Activated T-helper 17 cell treated with anti-CD3 and anti-CD28 coated beads, Interleukin-2, amount 50 U/mL, for 72 hours (primary cell): ENCODE measurements at places on chromosomes 1 and 21.
A peak's percentile ranks its signal among the peaks of the same experiment; 100 is the strongest.

DNA sequence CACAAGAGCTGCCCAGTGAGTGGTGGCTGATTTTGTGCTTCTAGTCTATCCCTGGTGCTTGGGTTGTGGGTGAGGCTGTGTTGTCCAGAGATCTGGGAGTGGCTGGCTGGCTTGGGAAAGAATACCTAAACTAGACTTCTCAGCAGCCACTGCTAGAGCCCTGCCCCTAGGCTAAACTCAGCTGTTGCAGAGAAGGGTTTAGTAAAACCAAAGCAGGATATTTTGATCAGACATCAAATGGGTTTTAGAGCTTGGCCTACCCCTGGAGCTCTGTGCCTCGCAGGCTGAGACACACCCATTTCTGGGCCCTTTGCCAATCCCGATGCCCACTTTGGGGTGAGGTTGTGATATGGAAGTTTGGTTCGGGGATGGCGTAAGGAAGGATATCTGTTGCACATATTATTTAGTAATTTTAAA lies 88.5 kb downstream of the UCK2 start:
- H3K27ac ChIP-seq: no peak overlapping the region
- no peak for ATAC-seq
- H3K4me1 ChIP-seq: no peaks in the 10 kb centered on the region
- no peaks in the 10 kb centered on the region for H3K36me3 ChIP-seq
- no peak overlapping the region for H3K4me3 ChIP-seq
- no peaks in the 10 kb centered on the region for H3K27me3 ChIP-seq

- peaks cover 29% of the 10 kb centered on the region for H3K27me3 ChIP-seq
- ATAC-seq: no peak
- no peaks in the 10 kb centered on the region for H3K36me3 ChIP-seq
- no peak overlapping the region for H3K27ac ChIP-seq
- H3K4me1 ChIP-seq: no peaks in the 10 kb centered on the region
Measured at GRCh38 chr1:92797297-92797696, 12.4 kb upstream of the EVI5 start.

- peaks cover 7% of the 10 kb centered on the region for H3K27me3 ChIP-seq
- H3K4me3 ChIP-seq: peak overlapping the region; percentile 1
- H3K27ac ChIP-seq: no peak overlapping the region
- H3K4me1 ChIP-seq: peaks cover 12% of the 10 kb centered on the region
- H3K36me3 ChIP-seq: no peaks in the 10 kb centered on the region
- peak; percentile 80 for ATAC-seq
Measured at GRCh38 chr21:31098576-31099005, 60.3 kb upstream of the KRTAP19-8 start.

- H3K27me3 ChIP-seq: no peaks in the 10 kb centered on the region
- H3K27ac ChIP-seq: no peak overlapping the region
- H3K4me3 ChIP-seq: no peak overlapping the region
- peak; percentile 42 for ATAC-seq
- H3K36me3 ChIP-seq: no peaks in the 10 kb centered on the region
- no peaks in the 10 kb centered on the region for H3K4me1 ChIP-seq
Measured at GRCh38 chr1:200558866-200559459, 61.6 kb downstream of the KIF14 start.

DNA sequence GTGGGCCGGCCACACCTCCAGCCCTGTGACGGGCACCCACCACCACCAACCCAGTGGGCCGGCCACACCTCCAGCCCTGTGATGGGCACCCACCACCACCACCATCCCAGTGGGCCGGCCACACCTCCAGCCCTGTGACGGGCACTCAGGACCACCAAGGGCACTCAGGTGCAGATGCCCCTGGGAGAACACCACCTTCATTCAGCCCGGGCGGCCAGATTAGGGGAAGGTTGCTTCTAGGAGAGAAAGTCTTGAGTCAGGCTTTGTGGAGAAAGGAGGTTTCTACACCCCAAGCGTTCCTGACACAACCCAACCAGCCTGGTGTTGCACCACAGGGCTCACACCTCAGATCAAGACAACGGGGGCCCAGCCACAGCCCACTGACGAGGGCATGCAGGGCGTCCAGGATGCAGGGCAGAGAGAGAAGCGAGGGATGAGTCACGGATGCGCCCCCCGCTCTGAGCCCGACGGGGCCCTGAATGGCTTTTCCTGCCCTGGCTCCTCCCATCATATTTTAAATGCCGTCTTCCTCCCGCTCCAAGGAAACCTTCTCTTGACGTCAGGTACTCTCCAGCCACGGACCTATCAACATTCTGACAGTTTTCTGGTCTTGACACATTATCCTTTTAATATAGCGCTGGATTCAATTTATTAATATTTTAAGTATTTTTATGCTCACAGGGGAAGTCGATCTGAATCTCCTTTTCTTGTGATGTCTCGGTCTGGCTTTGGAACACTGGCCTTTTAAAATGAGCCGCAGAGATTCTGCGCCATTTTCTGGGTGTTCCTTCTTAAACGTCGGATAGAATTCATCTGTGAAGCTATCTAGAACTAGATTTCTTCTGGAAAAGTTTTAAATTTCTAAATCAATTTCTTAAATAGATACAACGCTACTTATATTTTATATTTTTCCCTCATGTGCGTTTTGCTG lies 631 bp upstream of the SPATC1L start:
- no peaks in the 10 kb centered on the region for H3K36me3 ChIP-seq
- no peaks in the 10 kb centered on the region for H3K27me3 ChIP-seq
- H3K4me1 ChIP-seq: no peaks in the 10 kb centered on the region
- H3K4me3 ChIP-seq: peak overlapping the region; percentile 73

- no peak for ATAC-seq
- H3K36me3 ChIP-seq: no peaks in the 10 kb centered on the region
- H3K4me3 ChIP-seq: no peak overlapping the region
- H3K27ac ChIP-seq: no peak overlapping the region
- no peaks in the 10 kb centered on the region for H3K4me1 ChIP-seq
Measured at GRCh38 chr1:192126030-192126619, 32.1 kb upstream of the RGS18 start.

DNA sequence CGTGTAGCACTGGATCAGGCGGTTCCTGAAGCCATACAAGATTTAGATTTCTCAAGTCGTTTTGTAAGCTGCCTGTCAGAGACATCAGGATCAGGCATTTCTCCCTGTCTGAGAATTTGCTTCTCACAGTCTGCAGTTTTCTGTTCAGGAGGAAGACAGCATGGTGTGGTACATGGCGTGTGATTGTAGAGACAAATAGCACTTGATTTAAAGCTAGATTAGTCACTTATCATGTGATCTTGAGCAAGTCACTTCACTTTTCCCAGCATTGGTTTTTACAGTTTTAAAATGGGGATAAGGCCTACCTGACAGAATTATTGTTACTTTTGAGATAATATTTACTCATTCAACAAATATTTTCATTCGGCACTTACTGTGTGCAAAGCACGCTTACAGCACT lies 63.3 kb downstream of the AK4 start:
- H3K4me1 ChIP-seq: peaks cover 32% of the 10 kb centered on the region
- no peak overlapping the region for H3K4me3 ChIP-seq
- ATAC-seq: no peak

DNA sequence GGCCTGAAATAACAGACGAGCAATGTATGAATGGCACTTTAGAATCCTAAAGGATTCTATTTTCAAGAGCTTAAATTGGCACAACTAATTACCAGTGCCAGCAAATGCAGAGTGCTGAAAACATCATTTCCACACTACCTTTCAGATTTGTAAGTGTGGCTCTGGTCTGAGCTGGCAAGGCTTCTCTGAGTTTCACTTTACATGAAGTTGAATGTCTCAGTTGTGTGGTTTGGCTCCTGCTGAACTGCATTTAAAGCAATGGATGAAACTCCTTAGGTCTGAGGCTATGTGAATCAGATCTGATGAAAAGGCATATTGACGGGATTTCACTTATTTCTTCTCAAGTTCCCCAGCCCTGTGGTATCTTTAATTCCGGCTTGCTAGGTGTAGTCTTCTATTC lies 114.8 kb upstream of the PTGFR start:
- no peak for ATAC-seq
- H3K27ac ChIP-seq: no peak overlapping the region
- no peaks in the 10 kb centered on the region for H3K27me3 ChIP-seq
- no peaks in the 10 kb centered on the region for H3K4me1 ChIP-seq

DNA sequence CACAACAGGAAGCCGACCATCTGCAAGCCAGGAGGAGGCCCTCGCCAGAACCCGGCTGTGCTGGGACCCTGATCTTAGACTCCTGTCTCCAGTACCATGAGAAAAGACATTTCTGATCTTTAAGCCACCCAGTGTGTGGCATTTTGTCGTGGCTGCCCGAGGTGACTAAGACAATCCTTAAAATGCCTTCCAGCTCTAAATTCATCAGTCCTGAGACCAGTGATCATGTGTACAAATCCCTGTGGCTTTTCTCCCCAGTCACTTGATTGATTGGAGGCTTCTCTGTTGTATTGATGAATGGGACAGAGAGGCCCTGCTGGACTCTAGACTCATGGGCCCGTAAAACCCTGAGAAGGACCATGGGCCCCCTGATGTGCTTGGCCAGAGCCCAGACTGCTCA lies 36.1 kb downstream of the B3GALT5 start:
- H3K27ac ChIP-seq: no peak overlapping the region
- no peaks in the 10 kb centered on the region for H3K4me1 ChIP-seq
- H3K4me3 ChIP-seq: no peak overlapping the region
- ATAC-seq: no peak

- peak; percentile 94 for ATAC-seq
- peak overlapping the region; percentile 42 for H3K4me3 ChIP-seq
- H3K4me1 ChIP-seq: peaks cover 6% of the 10 kb centered on the region
- H3K27me3 ChIP-seq: no peaks in the 10 kb centered on the region
- peak overlapping the region; percentile 87 for H3K27ac ChIP-seq
Measured at GRCh38 chr1:109263597-109264378, 14.4 kb downstream of the CELSR2 start.

DNA sequence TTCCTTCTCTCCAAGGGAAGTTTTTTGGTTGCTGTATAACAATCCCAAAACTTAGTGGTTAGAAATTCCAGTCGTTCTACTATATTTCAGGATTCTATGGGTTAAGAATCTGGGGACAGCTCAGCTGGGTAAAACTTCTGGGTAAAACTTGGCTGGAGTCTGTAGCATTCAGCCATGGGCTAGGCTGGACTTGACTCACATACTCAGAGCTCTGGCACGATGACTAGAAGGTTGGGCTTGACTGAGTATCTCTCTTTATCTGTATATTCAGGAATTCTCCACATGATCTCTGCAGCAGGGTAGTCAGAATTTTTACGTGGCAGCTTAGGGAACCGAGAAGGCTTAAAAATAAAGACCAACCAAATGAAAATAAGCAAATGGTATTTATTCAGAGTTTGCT lies 28.2 kb upstream of the HRNR start:
- H3K4me3 ChIP-seq: no peak overlapping the region
- no peaks in the 10 kb centered on the region for H3K4me1 ChIP-seq
- peaks cover 25% of the 10 kb centered on the region for H3K27me3 ChIP-seq
- H3K36me3 ChIP-seq: no peaks in the 10 kb centered on the region
